Adipocyte (in vitro differentiated cells): ENCODE measurements at places on chromosomes 7 and 10.

GRCh38 chr7:118182593-118183427, 1.2 kb upstream of the LSM8 start:
- peak; percentile 25 for DNase-seq

- no peak for DNase-seq
Measured at GRCh38 chr7:131943646-131944045, 387.2 kb upstream of the PODXL start.

GRCh38 chr10:99560277-99561126, 27.8 kb downstream of the NKX2-3 start:
- peak; percentile 73 for DNase-seq

DNA sequence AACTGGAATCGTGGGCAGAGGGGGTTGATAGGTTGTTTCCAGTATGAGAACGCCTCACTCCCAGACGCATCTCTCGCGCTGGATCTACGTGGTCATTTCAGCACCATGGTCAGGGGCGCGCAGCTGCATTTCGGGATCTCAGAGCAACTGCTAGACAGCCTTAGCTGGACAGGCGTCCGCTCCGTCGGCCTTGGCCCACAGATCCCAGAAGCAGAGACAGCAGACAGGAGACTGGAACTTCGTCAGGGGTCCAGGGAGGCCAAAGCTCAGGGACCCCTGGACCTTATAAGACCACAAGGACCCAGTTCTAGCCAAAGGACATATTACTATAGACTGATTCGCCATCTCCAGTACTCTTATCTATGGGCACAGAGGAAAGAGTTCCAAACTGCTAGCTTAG, 5.3 kb downstream of the NEUROG3 start:
- peak; percentile 68 for DNase-seq

GRCh38 chr10:125149036-125149679, 11.2 kb downstream of the CTBP2 start:
- peak; percentile 62 for DNase-seq

DNA sequence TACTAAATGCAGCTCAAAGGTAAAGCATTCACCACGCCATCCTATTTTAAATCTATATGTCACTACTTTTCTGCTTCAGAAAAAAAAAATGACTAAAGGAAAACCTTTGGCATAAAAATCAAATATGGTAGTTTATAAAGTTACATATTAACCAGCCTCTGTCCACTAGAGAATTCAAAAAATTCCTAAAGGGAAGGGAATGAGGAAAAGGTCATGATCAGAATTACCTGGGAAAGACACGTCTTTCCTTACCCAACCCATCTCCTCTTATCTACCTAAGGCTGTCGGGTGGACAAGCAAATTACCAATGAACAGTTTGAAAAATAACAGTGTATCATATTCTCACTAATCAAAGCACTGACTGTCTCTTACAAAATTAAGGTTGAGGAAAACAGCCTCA, 100.7 kb upstream of the TMEM106B start:
- no peak for DNase-seq

DNA sequence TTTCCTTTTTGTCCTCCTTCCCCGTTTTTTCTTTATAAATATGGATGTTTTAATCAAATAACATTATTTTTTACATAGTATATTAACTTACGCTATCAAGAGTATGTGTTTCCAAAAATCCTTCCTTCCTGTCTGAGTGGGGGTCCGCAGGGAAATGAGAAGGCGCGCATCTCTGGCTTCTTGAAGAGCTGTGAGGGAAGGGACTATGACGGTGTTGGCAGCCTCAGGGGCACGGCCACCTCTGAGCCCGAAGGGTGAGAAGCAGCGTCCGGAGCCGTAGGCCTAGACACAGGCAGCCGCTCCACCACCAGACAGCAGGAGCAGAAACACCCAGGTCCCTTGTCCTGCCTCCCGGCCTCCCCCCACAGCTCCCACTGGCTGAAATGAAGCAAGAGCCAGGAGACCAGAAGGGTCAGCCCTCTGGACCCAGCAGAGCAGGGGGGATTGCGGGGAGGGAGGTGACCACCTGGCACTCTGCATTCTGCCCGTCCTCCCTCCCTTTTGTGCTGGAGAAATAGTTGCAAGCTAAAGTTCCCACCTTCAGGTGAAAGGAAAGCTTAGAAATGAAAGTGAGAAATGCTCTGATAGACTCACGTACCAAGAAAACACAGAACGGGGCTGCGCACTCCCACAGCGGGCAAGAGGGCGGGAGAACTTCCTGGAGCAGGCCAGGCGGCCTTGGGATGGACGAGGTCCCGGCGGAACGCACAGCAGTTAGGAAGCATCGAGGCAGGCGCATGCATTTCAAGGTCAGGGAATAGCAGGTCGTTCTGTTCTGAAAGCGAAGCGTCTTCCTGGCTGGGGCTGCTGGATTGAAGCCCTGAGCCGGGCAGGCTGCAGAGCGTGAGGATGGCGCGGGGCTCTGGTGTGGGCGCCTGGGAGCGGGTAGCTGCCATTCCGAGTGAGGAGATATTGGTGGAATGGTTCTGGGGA, 105.5 kb downstream of the GALNT11 start:
- DNase-seq: no peak

GRCh38 chr7:6730343-6730633, 23.5 kb upstream of the ZNF12 start:
- DNase-seq: no peak

DNA sequence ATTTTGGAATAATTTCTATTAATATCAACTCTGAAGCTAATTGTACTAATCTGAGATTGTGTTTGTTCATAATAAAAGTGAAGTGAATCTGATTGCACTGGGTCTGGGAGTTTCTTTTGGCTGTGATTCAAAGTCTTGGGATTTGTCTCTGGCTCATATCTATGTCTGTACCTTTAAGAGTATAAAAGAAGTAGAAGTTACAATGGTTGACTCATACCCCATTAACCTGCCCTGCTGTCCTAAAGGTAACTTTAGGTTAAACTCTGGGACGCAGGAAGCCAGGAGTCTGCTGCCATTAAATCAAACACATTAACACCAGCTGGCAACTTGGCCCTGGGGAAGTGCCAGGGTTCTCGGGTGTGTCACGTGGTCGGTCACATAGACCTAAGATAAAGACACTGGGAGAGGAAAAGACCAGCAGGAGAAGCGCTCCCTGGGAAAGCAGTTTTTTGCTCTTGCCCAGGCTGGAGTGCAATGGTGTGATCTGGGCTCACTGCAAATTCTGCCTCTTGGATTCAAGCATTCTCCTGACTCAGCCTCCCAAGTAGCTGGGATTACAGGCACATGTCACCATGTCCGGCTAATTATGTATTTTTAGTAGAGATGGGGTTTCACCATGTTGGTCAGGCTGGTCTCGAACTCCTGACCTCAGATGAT, 17.8 kb downstream of the SCD start:
- peak; percentile 4 for DNase-seq

DNA sequence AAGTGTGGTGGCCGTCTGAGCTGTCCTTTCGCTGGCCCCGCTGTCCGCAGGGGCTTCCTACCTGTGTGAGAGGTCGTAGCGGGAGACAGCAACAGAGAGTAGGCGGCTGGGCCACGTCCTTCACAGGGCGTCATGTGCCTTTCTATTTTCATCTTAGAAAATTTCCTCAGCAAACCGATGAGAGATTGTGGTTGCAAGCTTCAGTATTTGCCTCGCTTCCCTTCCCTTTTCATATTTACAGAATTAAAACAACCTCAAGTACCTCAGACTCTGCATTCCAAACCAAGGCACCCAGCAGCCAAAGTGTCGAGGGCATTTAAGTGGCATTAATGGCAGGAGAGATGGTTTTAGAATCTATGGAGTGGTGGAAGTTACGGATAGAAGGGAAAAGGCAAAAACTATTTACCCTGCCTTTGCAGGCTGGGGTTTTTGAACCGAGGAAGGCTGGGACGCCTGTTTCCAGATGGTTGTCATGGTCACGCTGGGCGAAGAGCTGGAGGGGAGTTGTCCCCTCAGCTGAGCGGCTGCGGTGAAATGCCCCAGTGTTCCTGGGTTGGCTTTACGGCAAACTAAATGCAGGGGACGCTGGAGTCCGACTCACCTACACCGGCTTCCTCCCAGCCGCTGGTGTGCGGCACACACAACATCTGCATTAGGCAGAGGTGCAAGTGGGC, 41.9 kb downstream of the WIPI2 start:
- DNase-seq: no peak

- peak; percentile 2 for DNase-seq
Measured at GRCh38 chr7:84394219-84394618, 199.6 kb upstream of the SEMA3A start.

GRCh38 chr10:121598263-121599249, at the start of gene FGFR2:
FGFR2 (minus strand) TSS chr10:121598444; CDS start chr10:121593817, 4,627 bp downstream.
- peak; percentile 66 for DNase-seq

DNA sequence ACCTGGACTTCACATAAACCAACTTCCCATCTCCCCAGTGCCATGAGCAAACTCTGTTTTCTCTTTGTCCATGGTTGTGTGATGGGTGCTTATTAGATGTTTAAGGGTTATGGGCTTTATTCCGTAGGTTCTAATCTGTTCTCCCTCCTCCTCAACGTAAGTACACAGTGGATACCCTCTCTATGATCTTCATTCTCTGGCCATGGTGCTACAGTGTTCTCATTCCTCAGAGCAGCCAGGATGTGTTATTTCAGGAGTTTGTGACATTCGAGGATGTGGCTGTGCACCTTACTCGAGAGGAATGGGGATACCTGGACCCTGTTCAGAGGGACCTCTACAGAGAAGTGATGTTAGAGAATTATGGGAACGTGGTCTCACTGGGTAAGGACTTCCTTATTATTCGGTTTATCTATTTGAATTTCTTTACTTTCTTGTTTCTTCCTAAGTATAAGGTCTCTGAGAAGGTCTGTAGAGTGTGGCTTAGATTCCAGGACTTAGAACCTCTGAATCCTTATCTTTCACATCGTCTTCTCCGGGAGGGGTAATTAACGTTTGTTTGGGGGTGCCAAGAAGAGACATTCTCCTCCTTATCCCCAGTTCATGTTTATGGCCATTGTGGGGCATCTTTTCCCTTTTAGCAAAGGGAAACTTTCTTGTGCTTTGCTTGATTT, 3.8 kb downstream of the ZNF655 start:
- DNase-seq: no peak

DNA sequence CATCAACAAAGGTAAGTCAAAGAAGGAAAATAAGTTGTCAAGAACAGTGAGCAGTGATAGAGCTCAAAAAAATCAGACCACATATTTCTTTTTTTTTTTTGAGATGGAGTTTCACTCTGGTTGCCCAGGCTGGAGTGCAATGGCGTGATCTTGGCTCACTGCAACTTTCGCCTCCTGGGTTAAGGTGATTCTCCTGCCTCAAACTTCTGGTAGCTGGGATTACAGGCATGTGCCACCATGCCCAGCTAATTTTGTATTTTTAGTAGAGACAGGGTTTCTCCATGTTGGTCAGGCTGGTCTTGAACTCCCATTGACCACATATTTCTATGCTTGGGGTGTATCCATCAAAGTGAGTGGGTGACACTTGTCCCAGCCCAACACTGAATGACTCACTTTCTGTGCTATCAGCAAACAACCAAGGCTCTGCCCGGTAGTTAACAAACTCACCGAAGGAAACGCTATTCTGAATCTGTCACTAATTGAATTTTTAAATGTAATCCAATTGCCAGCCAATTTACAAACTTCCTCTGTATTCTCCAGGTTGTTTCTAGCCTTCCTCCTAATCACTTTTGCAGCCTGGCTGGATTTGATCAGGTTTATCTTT, 19.6 kb upstream of the SMNDC1 start:
- no peak for DNase-seq

DNA sequence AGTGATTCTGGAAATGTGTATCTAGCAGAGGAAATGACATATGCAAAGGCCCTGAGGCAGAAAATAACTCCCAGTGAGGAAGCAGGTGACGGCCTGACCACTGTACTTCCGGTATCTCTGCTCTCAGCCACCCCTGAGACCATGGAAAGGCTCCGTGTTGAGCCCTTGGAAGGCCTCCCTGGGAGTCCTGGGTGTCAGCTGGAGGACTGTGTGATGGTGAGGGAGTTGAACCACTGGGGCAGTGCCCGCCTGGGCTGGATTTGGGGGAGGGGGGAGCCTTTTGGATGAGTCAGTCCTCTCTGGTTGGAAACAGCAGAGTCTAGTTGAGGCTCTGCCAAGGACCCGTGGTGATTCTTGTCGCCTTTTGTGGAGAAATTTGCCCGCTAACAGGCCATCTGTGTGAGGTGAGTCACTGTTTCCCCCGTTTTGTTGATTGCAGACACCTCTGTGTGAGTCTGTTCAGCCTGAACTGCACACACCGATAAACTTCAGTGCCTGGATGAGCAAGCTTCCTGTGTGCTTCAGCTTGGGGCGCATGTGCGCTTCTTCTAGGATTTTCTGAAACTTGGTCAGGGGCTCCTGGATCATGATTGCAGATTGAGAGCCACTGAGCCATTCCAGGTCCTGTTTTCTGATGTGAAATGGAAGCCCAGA, 98.6 kb downstream of the GRK5 start:
- peak; percentile 47 for DNase-seq

- no peak for DNase-seq
Measured at GRCh38 chr10:1581189-1581588, 156.1 kb downstream of the ADARB2 start.

GRCh38 chr10:55630491-55631056, 730.5 kb downstream of the ZWINT start:
- no peak for DNase-seq

- DNase-seq: no peak
Measured at GRCh38 chr7:142645777-142646176, 103.5 kb upstream of the PRSS1 start.

GRCh38 chr10:131145756-131146155, 165.8 kb downstream of the TCERG1L start:
- DNase-seq: no peak

DNA sequence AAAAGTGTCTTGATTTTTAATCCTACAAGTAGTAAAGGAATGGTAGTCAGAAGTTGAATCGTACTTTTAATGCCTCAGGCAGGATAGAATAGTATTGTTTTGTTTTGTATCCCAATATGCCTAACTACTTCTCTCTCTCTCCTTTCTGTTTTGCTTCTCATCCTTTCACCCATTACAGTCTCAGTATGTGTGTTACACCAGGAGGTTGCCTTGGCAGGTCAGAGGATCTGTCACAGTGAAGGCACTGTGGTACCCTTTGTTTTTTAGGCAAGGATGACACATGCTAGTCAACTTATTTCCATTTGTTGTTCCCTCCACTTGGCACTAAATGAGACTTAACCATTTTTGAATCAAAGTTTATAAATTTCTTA, 94.4 kb downstream of the MAPK8 start:
- peak; percentile 33 for DNase-seq

DNA sequence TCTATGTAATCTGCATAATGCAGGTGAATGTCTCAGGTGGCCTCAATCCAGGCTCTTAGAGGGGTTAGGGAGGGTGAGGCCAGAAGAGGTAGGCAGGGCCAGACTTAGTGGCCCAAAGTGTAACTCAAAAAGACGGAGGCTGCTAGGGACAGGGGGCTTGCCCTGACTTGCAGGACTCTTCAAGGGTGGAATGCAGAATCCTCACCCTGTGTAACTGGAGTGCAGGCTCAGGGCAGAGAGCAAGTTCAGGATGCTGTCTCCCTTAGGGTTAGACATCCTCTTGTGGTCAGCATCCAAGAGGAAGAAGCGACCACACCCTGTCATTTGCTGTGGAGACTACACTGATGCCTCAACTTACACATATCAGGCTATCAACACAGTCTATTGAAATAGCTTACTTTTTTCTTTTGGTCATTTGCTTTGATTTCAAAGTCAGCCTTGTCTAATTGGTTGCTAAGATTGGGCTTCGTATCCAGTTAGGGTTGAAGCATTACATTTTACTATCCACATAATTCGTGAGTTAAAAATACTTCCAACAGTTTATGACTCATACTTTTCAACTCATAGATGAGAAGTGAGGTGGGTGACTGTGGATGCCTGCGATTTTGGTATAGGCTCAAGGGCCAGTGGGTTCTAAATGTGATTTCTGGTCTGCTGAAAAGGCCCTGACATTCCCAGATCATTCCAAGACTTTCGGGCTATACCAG, 563.6 kb downstream of the SUGCT start:
- DNase-seq: no peak

GRCh38 chr10:128091636-128092210, 34.5 kb downstream of the MKI67 start:
- no peak for DNase-seq
